Tongue (tissue), 3 donors: ENCODE measurements at places on chromosomes 13 and 19. TPM values are rescaled to one million over a fixed set of nuclear protein-coding genes. Genes with fewer than 3 reads are reported as not detected.
A peak's percentile ranks its signal among the peaks of the same experiment; 100 is the strongest.

DNA sequence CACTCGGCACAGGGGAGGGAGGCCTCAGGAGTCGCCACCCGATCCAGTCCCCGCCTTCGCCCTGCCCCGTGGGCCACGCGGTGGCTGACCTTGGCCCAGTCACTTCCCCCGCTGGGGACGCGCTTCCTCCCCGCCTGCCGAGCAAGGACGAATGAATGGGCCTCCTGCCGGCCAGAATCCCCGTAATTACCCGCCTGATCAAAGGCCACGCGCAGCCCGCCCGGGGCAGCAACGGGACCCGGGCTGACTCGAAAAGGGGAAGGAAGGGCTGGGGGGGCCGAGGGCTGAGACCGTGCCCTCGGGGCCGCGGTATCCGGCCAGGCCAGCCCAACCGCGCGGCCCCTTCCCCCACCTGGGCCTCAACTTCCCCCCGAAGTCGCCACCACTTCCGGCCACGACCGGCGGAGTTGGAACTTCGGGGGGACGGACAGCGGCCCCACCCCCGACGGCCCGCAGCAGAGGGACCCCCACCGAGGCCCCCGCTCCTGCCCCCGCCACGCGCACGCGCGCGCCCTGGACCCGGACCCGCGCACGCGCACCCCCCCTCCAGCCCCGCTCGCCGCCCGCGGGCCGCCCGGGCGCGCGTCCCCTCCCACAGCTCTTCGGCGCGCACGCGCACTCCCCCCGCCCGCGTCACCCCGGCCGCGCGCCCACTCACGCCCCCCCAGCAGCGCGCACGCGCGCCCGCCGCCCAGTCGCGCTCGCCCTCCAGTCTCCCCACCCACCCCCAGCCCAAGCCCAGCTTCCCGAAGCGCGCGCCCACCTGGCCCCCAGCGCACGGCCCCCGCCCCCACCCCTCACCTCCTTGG, 520 bp downstream of the ZNF787 start:
- DNase-seq: peak; percentile 85

DNA sequence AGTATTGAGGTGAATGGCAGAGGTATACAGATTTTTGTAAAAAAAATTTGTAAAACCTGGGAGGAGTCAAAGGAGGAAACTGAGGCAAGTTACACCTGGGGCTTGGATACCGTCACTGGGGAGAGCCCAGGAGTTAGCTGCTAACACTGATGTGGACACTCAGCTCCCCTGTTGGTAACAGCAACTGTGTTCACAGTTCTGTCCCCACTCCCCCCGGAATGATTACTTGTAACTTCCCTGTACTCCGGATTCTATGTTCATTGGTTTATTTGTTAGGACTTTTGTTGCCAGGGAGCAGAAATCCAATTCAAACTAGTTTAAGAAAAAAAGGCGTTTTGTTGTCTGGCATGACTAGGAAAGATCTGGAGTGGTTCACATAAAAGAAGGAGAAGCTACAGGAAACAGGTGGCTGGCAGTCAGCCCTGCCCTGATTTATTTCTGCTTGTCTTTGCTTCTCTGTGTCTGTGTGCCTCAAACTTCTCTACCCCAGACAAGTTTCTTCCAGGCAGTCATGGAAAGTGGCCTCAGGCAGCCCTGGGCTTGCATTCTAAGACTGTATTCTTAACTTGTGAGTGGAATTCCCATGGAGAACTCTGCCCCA, 2.3 kb upstream of the GPR12 start:
- peak; percentile 71 for DNase-seq

DNA sequence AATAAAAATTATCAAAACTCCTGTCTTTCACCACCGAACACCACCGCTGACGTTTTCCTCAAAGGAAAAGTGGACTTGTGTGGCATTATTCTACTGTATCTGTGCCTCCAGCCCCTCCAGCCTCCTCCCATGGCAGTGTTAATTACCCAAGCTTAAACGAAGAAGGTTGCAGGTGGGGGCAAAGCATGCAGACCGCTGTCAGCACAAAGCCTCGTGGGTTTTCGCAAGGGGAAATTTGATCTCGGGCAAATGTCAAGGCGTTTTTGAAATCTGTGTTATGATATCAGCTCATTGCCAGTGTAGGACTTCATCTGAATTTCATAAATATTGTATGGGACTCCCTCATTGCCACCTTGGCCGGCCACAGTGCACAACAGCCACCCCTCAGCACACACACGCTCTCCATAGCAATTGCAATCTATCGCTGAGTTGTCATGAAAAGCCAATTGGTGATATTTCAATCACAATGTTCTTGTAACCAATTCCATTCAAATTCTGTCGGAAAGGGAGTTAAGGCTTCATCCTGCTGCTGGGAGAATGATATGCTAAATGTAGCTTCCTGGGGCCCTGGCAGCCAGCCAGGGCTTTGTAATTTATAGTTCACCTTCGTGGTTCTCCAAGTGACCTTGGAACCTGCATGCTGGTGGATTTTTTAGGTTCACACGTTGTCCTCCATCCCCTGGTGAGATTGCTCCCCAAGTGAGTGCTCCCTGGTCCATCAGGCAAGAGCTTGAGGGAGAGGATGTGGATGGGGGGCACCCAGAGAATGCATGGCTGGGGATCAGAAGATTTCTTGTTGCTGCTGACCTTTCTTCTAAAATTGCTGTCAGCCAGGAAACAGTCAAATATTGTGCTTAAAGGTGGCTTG, 16.6 kb downstream of the CHST8 start:
- DNase-seq: no peak

ZNF285 gene
- 6.6 TPM for total RNA-seq

DNA sequence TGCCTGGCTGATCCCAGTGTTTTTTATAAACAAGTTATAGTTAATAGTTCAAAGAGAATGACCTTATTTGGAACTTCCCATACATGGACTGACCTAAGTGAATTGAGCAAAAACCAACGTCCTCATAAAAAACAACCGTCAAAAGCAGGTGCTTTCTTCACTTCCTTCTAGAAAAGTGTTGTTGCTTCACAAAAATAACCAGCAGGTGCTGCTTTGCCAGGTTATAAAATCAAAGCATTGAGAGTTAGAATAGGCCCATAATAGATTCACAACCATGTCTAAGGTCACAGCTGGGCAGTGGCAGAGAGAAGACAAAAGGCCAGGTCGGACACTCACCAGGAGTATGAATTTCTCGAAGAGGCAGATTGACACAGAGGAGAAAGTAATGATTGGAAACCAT, 9.5 kb downstream of the RUBCNL start:
- no peak for DNase-seq

DNA sequence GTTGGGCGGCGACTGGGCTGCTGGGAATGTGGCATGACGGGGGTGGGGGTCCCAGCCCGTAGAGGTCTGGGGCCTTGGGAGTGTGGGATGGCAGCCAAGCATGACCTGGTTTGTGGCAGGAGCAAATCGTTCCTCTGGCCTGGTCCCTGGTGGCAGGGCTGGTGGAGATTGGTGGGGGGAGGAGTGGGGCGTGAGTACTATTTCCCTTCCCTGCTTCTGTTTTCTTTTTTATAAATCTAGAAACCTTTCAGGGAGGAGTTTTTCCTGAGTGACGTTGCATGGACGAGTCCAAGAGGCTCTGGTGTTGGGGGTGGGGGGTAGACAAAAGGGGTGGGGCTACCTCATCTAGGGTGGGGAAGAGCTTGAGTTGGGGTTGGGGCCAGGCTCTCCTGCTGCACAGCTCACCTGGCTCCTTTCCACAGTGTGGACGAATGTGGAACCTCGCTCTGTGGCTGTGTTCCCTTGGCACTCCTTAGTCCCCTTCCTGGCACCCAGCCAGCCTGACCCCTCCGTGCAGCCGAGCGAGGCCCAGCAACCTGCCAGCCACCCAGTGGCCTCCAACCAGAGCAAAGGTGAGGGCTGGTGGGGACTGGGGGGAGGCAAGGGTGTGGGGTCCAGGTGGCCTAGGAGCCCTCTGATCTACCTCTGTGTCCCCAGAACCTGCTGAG, 15.4 kb upstream of the PRR19 start:
- peak; percentile 73 for DNase-seq

DNA sequence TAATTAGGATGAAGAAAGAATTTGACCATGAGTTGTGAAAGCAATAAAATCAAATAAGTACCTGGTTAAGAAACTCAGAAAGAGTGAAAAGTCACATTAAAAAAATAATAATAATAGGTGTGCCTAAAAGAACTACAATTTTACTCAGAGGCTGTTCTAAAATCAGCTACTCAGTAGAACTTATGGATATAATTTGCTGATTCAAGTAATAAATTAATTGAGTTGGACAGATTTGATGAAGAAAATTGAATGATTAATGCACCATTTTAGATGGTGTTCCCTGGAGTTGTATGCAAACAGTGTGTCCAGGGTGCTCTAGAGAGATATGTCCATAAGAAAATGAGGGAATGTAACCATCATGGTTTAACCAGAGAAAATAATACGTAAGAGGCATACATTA, 2852.5 kb downstream of the PCDH9 start:
- DNase-seq: no peak

FCER2 gene
- not detected for total RNA-seq

- no peak for DNase-seq
Observed at GRCh38 chr19:17091758-17092333, 16.3 kb downstream of the MYO9B start.

DNA sequence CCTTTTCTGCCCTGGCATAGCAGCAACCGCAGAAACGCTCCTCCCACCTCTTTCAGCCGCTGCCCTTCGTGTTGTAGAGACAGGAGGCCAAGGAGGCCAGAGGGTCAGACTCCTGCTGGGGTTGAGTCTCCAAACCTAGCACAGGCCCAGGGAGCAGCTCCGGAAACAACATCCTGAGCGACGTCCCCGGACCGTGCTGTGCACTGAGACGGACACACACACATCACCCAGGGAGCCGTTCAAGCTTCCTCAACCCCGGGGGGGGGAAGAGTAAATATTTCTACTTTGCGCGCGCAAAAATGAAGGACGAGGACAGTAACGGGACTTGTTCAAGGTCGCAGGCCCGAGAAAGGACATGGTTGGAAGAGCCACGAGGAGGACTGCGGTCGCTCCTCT, 657 bp downstream of the ZNF550 start:
- DNase-seq: peak; percentile 8

DNA sequence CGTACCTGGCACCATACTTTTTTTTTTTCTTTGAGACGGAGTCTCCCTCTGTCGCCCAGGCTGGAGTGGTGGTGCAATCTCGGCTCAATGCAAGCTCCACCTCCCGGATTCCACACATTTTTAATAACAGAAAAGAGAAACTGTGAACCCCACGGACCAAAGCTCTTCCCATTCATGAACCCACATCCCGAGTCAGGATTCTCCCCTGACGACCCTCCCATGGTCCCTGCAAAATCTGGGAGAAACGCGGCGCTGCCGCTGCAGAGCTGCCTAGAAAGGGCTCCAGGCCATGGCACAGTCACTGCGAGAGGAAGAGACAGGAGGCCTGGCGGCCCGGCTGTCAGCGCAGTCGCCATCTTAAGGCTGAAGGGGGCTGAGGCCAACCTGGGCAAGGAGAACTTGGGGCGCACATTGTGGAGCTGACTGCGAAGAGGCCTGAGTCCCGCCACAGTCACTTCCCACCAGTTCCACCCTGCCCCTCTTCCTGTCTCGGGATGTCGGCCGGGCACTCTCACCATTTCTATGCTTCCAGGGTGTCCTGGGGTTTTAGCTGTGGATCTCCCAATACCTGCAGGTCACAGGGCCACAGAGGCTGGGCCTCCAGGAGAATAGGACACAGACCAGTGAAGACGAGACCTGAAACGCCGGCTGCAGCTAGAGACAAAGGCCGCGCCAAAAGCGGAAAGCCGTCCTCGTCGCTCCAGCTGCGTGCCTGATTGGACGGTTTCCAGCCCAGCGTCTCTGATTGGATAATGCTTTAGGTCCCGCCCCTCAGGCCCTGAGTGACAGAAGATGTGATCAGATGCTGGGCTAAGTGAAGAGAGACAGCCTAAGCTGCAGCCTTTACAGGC, 71.0 kb downstream of the ZNF486 start:
- peak; percentile 98 for DNase-seq

DNA sequence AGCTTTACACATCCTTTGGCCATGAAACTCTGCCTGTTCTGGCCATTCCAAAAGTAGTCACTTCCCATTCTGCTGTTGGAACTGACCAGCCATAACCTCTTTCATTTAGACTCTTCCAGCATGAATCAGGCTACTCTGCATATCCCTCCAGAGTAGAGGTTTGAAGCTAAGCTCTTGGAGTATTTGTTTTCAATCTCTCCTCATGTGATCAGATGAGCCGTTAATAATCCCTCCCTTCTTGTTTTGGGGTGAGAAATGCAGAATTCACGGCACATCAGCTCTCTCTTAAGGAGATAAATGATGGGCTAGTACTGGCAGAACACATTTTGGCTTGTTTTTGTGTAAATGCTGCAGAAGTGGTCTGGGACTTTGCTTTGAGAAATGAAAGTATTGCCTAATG, 519.9 kb downstream of the PCDH17 start:
- DNase-seq: no peak

CADM4 gene
- 10.3 TPM for total RNA-seq

DNA sequence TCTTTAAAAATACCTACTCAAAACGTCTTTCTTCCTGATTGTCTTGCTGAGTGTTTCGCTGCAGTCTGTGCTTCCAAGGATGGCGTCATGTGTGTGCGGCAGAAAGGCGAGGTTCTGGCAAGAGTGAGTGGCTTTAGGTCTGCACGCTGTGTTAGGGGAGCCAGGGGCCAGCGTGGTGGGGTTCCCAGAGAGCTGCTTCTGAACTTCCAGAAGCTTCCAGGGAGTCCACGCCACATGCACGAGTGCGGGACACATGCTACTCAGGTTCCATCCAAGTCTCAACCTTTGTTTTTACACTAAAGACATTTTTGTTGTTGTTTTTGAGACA, 67.9 kb downstream of the ATP11A start:
- peak; percentile 63 for DNase-seq

KLHL1 gene
- total RNA-seq: 0.31 TPM

SULT2A1 gene
- total RNA-seq: not detected

ATF5 gene
- 3.6 TPM for total RNA-seq

GRCh38 chr19:8017808-8018207, 12.4 kb upstream of the ELAVL1 start:
- no peak for DNase-seq

DNA sequence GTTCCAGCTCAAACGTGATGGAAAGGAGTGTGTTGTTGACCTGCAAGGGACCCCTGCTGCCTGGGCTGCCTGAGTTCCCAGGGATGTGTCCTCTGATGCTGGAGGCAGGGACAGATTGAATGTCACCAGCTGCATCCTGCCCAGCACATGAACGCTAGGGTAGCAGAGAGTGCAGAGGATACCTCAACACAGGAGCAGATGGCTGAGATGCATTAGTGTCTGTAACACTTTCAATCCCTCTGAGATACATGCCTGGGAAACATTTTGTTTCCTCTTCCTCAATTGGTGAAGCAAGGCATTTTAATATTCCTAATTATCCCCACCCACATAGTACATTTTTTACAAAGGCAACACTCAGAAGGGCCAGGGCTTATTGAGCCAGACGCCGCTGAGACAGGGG, 106.4 kb upstream of the UBL3 start:
- DNase-seq: peak; percentile 43

- peak; percentile 2 for DNase-seq
Observed at GRCh38 chr13:104404325-104404724, 1338.1 kb upstream of the SLC10A2 start.

DNA sequence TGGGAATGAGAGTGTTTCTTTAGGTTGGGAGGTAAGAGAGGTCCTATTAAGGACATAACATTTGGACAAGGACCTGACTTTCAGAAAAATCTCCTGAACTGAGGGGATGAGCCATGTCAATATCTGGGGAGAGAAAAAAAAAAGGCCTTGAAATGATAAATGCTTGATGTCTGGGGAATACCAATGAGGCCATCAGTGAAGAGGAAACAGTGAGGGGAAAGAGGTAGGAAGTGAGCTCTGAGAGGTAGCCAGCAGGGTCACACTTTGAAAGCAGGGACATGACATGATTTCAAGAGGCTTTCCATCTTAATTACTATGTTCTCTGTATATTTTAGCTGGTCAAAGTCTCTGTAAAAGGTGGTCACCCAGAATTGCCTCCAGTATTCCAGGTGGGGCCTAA, 9.9 kb upstream of the UBE2L5 start:
- no peak for DNase-seq

- no peak for DNase-seq
Observed at GRCh38 chr13:38386421-38386820, 36.8 kb downstream of the UFM1 start.
